Vagina (tissue), 2 donors: ENCODE measurements at places on chromosomes 7 and 10.

- no peak for DNase-seq
Observed at GRCh38 chr7:20013536-20013935, 203.6 kb downstream of the MACC1 start.

DNA sequence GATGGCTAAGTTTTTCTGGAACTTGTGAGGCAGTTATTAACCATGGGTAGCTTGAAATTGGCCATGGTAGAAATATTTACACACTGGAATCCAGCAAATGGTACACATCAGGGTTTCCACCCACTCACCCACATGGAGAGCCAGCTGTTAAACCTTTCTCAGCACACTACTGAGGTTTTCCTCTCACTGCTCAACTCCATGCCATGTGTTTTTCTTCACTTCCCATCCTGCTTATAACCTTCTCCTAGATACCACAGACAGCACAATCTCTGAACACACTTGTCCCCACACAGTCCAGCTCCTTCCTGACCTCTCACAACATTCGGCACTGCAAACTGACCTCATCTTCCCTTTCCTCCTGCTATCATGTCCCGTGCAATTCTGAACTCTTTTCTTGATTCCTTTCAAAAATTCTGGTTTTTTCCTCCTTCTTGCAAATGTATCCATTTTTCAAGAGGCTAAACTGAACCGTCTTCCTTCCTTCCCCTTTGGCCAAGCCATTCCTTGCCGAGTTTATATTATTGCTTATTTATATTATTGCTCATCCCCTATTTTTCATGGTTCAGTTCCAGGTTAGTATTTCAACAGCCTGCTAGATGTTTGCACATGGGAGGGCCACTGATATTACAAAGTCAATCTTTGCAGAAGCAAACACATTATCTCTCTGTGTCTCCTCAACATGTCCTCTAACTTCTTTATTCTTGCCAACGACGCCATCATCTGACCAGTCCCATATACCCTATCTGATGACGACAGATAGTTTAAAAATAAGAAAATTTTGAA, 606.4 kb downstream of the SORCS1 start:
- no peak for DNase-seq

DNA sequence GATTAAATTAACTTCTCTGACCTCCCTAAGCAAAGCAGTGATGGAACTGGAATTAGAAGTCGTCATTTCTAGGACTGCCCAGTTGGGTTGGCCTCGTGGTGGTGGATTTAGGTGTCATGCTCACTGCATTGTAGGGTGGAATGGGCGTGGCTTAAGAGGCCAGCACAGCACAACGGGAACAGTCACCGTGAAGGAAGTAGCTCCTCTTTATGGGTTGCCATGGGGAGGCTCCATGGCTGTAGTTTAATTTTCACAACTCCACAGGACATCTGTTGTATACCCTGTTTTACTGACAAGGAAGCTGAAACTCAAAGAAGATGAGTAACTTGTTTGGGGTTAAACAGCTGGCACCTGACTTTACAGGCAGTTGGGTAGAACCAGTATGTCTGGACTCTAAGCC, 208.3 kb downstream of the CELF2 start:
- no peak for DNase-seq

DNA sequence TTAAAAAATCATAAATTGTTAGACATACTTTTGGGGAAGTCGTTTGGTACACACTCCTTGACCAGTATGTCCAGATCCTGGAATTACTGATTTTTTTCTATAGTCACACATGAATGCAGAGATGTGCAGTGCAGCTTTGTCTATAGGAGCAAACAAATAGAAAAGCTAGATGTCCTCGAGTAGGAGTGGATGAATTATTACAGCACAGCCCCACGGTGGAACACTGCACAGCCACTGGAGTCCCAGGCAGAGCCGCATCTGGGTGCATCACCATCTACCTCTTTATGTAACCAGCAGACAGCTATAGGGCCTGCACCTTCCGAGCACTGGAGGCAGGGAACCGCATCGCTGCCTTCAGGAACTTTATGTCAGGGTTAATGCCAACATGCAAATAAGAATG, 17.0 kb upstream of the RET start:
- no peak for DNase-seq

DNA sequence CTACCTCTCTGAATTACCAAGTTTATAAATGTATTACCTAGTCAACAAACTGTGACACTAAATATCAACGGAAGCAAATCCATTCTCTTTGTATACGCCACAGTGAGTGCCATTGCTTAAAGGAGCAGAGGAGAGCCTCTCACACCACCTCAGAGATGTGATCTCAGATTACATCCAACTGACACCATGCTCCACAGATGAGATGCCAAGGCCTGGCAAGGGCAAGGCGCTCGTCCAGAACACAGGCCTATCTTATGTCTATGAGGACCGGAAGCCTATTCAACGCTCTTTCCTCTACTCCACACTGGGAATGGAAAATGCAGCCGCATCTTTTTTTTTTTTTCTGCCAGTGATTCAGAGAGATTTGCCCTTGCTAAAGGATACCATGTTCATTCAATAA, 11.4 kb downstream of the PDIA4 start:
- DNase-seq = no peak
